Activated CD4-positive, alpha-beta T cell treated with anti-CD3 and anti-CD28 coated beads for 24 hours (primary cell): ENCODE measurements at places on chromosomes 2 and 18.

DNA sequence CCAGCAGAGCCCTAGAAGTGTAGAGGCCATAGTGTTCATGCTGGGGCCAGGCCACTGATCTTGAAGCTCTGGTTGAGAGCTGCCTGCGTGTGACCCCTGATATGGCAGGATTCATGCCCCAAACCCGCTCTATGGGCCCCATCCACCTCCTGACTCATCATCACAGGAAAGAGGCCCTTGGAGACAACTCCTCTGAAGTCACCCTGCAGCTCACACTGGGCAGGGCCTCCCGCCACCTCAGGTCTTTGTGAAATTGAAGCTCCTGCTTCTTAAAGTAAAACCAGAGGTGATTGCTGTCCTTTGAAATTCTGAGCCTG, 12.0 kb upstream of the TUBB6 start:
- no peak for DNase-seq

- DNase-seq = no peak
These were observed 314.8 kb downstream of the CYP26B1 start for GRCh38 chr2:71832844-71833243.

GRCh38 chr18:7221424-7222155, 9.3 kb upstream of the LRRC30 start:
- no peak for DNase-seq

- DNase-seq = no peak
These were observed 75.9 kb downstream of the ITGB1BP1 start for GRCh38 chr2:9347411-9347881.

GRCh38 chr18:12819841-12820240, 64.2 kb downstream of the PTPN2 start:
- no peak for DNase-seq

DNA sequence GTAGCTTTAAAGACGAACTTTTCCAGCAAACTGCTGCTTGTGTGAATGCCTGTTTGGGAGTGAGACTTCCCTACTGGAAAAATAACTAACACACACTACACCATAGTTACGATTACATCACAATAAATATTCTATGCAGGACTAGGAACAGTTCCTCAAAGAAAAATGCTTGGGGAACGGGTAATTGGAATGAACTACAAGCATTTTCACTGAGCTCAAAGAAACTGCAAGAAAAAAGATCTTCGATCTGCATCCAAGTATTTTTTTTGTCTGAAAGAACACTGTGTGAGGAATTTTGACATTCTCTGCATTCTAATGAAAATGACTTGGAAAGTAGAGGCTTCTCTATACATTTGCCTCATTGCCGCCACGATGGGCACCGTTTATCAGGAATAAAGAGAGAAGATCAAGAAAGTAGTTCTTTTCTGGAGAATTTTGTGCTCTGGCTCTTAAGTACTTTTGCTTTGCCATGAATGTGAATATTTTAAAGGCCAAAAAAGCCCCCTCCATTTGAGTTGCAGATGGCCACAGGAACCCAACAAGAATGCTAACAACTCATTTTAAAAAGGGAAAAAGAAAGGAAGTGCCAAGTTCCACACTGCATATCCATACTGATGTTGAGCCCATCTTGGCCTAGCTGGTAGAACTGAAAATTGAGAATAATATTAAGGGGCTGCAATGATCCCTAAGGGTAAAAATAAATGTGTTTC, 13.6 kb downstream of the LYPD1 start:
- DNase-seq = no peak

- no peak for DNase-seq
These were observed 7.3 kb upstream of the MTLN start for GRCh38 chr2:110219496-110220189.

DNA sequence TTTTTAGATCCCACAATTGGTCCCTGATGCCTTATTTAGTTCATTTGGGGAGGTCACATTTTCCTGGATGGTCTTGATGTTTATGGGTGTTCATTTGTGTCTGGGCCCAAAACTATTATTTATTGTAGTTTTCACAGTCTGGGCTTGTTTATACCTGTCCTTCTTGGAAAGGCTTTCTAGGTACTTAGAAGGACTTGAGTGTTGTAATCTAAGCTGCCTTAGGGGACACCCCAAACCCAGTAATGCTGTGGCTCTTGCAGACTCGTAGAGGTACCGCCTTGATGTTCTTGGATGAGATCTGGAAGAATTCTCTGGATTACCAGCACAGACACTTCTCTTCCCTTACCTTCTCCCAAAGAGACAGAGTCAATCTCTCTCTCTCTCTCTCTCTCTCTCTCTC, 25.0 kb upstream of the ITSN2 start:
- DNase-seq = no peak

DNA sequence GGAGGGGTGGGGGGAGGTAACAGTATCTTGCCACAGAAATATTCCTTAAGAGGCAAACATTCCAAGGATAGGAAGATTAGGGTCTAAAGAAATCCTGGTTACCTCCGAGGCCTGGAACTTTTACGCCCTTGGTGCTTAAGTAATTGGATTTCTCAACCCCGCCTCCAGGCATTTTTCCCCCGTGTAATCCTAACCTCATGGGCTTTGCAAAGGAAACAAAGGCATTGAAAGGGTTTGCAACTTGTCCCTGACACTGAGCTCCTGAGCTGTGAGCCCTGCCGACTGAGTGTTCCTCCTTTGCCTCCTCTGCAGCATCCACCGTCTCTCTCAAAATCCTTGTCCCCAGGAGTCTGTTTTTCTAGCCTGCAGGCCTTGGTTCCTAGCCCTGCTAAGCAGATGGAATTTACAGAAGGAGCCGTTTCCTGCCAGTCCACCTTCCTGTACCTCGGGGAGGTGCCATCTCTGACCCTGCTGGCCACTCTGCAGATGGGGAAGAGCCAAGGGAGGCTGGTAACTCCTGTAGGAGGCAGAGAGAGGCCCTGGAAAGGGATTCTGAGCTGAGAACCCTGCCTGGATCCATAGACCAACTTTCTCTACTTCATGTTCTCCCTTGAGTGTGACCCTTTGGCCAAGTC, 24.2 kb downstream of the TET3 start:
- no peak for DNase-seq

DNA sequence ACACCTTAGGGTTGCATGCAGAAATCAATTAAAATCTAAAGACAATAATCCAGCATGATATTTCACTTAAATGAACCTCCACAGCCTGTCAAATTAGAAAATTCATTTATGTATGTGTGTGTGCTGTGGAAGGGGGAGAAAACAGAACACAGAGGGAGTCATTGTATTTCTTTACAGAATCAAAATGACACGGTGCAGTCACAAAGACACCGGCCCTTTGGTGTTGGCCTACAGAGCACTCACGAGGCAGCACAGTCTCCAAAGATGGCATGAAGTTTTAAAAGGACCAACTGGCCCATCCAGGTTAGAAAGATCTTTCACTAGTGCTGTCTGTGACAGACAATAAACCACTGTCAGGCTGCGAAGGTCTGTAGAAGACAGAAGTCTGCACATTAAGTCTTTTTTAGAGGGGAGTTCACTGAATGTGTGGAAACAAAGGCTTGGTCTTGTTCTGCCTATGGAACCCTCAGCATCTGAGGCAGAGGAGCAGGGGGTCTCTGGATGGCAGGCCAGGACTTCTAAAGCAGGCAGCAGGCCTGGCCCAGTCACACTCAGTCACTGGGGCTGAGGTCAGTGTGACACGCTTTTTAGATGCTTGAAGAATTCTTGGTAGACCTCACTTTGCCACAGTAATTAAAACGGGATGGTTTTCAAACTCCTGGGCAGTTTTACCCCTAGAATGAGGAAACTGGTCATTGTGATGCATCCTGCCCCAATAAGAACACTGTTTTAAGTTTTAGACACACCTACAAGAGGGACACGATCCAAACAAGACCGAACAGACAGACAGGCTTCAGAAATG, 184.9 kb downstream of the AFF3 start:
- no peak for DNase-seq

DNA sequence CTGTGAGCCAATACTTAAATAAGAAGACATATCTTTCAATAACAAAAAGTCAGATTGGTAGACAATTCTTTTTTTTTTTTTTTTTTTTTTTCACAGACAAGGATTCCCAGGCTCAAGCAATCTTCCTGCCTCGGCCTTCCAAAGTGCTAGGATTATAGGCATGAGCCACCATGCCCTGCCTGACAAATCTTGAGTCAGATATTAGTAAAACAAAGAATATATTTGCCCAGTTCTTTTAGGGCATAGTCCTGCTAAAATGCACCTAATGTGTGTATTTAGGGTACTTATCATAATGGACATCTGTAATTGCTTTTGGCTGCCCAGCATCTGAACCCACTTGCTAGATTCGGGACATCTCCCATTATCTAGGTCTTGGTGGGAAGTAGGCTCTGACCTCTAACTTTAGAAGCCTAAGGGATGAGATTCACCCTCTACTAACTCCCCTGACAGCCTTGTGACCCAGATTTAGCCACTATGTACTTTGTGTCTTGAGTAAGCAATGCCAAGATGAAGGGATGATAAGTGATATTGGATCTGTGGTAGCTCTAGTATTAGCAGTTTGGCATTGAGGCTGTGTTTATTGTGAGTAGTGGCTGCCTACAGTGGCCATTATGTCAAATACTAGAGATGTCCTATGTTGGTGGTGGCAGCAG, 18.5 kb upstream of the PSME4 start:
- DNase-seq = no peak
